T-helper 2 cell (primary cell): ENCODE measurements at places on chromosomes 11 and 22.

- no peak for DNase-seq
Observed at GRCh38 chr11:12380565-12381325, 3.4 kb downstream of the PARVA start.

DNA sequence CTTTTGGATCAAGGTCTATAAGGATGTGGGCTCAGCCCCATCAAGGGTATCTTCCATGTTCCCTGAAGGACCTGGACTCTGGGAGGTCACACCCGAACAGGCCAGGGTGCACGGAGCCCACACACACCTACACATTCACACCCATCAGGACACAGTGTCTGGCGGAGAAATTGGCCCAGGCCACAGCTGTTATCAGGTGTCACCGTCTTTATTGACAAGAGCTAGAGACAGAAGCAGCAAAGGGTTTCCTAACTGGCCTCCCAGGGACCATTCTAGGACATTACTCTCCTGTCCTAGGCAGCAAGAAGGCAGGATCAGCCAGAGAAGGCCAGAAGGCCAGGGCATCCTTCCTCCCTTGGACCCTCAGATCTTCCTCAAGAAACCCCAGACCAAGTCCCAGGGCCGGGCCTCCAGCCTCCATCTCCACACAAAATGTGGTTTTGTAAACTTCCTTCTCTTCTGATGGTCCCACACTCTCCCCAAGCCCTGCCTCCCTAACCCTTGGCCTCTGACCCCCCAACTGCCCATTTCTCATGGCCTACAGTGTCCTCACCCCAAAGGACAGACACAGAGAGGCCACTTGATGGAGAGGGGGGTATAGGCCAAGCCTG is 8.1 kb downstream of the SSTR3 start:
- no peak for DNase-seq

GRCh38 chr11:17605651-17606122 is 58.6 kb downstream of the OTOG start:
- DNase-seq: no peak

DNA sequence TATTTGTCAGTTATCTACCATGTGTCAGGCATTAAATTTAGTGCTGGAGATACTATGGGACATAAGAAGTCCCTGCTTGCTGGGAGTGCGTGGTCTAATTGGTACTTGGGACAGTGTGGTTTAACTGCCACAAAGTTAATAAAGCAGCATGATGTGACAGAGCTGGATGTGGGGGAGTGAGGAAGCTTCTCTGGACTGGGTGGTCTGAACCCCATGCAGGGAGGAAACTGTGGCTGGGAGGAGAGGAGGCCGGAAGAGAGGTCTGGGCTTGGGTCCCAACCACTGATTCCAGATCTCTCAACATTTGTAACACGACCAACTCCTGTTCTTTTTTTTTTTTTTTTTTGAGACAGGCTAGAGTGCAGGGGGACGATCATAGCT is 37.1 kb downstream of the ST3GAL4 start:
- DNase-seq: no peak

GRCh38 chr11:96091476-96091875 is 167.6 kb upstream of the MTMR2 start:
- peak; percentile 15 for DNase-seq

DNA sequence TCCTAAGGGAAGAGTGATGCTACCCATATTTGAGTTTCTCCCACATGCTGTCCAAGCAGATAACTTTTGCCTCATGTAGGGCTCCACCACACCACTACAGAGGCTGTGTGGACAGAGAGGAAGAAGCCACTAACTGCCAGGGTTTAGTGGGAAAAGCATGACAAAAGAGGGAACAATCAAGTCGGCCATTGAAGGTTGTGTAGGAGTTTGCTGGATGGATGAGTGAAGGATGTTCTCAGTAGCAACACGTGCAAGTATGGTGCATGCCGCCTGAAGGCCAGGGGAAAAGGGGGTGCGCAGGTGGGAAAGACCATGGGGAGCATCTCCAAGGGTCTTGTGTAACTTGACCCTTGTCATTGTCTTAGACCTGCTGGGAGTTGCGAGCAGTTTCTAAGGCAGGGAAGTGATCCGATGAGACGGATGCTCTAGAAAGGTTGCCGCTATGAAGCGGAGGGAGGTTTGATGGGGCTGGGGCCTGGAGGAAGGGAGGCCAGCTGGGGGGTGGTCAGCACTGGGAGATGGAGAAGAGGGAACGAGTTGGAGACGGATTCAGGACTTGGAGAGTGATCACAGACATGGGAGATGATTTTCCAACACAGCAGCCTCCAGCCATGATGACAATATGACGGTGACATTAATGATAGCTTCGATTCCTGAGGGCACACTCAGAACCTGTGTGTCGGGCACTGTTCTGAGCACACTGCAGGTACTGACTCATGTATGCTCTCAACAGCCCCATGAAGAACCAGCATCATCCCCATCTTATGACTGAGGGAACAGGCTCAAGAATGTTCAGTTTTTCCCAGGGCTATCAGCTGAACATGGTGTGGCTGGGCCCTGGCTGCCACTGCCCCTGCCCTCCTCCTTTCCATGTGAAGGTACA is 53.7 kb downstream of the CD6 start:
- DNase-seq: no peak

- DNase-seq: no peak
Observed at GRCh38 chr11:98061858-98062257, 958.9 kb upstream of the CNTN5 start.

GRCh38 chr11:8283465-8284230 is 20.0 kb upstream of the LMO1 start:
- DNase-seq: no peak

GRCh38 chr11:119006656-119007055 is 8.7 kb downstream of the CENATAC start:
- DNase-seq: no peak

- DNase-seq: no peak
Observed at GRCh38 chr11:25938952-25939351, 393.0 kb upstream of the ANO3 start.

DNA sequence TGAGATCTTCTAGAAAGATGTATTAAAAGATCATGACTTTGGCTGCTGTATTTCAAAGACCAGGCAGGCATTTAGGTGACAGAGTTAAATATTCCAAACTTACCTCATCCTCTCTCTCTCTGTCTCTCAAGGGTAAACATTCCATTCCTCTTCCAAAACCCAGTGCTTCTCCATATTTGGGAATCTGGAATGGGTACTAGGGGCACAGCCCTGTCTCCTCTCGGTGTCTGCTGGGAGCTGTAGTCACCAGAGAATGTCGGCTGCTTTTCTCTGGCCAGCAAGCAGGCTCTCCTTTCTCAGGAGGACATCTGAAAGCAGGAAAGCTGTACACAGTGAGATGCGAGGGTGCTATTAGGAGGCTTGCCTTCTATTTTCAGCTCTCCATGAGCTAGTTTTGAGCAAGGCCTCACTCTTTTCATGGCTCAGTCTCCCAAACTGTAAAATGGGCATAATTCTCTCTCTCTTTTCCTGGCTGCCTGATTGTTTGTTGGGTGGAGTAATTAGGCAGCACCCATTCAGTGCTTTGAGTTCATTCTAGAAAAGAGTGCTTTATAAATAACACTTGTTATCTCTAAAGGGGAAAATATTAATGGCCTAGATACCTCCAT is 9.3 kb upstream of the PEX26 start:
- DNase-seq: no peak

- peak; percentile 5 for DNase-seq
Observed at GRCh38 chr11:112563808-112564207, 303.1 kb upstream of the PLET1 start.

DNA sequence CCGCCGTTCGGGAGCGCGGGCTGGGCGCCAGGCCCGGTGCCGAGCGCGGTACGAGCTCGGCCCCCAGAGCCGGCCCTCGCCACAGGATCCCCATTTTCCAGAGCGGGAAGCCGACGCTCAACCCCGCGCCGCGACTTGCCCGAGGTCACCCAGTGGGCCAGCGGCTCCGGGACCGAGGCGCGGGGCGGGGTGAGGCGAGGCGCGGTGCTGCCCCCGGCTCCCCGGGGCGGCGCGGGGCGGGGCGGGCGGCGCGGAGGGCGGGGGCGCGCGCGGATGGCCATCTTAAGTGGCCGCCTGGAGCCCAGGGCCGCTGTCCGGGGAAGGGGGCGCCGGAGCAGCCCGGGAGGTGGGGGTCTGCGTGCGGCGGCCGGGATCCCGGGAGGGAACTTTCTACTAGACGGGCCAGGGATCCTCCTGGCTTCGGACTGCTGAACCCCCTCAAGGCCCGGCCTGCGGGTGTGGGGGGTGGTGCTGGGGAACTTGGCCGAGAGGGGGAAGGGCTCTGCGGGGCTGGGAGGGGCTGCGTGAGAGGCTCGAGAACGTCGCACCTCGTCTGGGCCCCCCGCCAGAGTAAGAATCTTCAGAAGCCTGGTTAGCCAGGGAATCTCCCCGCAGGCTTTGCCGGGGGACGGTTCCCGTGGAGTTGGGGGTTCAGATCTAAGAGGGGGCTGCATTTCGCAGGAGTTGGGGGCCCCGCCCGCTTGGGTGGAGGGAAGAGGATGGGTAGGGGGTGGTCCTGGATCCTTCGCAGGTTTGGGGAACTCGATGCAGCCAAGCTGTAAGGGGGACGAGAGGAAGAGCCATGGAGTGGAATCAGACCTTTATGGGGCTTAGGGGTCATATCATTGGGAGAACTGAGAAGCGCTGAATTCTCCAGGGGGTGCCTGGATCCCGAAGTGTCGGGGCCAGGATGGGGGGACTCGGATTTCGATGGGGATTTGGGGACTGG is 678 bp upstream of the INPPL1 start:
- DNase-seq: peak; percentile 77

DNA sequence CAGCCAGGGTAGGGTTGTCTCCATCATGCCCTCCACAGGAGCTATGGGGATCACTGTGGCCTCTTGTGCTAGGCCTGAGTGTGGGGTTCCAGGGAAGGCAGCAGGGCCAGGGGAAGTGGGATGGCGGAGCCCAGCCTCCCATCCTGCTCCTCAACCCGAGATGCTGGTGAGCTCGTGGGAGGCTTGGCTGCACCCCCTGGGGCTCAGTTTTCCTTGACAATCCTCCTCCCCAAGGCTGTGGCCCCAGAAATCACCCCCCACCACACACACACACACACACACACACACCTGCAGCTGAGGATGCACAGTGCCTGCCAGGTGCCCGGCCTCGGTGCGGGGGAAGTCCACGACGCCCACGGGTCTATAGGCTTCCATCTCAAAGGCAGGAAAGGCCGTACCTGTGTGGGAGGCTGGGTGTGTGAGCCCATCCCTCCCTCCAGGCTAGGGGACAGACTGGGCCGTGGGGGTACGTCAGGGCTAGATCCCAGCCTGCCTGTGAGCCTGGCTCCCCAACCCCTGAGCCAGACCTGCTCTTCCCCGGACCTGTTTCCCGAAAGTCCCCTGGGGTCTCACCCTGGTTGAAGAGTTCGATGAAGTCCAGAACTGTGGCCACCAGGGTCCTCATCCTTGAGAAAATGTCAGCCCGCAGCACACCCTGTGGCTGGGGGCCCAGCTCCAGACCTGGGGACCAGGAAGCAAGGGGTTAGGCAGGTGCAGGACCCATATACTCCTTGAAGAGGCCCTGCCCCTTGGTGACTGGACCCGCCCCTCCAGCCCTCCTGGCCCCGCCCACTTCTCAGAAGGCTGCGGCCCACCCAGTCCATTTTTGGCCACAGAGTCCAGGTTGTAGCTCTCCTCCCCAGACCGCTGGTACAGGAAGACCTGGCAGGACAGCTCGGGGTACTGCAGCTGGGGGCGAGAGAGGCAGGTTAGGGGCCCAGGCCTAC is 5.2 kb upstream of the TBX10 start:
- no peak for DNase-seq

DNA sequence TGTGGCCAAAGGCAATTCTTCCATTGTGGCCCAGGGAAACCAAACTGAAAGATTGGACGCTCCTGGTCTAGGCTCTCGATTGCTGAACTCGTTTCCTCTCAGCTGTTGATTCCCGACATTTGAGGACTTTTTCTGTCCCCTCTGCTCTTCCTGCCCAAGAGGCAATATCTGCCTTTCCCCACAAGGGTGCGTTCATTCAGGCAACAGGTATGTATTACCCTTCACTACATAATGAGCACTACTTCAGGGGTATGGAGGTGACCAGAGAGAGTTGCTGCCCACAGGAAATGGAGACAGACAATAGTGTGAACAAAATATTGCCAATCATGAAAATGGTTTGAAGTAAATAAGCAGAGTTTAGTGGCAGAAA is 8.2 kb downstream of the PTH start:
- DNase-seq: no peak

- DNase-seq: no peak
Observed at GRCh38 chr11:114226356-114226755, 69.8 kb upstream of the NNMT start.

DNA sequence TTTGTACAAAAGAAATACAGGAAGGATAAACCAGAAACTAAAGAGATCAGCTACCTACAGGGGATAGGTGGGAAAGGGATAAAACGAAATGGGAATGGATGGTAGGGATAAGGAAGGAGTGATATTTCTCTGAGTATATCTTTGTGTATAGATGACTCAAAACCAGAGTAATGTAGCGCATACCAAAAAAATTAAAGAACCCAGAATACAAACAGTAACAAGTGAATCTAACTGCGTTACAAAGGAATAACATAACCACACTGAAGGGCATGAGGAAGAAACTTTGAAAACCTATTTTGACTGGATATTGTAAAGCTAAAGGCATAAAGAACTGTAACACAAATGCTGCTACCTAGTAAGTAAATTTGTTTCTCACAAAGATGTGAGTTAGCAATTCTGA is 37.9 kb downstream of the MAPK1 start:
- DNase-seq: no peak

DNA sequence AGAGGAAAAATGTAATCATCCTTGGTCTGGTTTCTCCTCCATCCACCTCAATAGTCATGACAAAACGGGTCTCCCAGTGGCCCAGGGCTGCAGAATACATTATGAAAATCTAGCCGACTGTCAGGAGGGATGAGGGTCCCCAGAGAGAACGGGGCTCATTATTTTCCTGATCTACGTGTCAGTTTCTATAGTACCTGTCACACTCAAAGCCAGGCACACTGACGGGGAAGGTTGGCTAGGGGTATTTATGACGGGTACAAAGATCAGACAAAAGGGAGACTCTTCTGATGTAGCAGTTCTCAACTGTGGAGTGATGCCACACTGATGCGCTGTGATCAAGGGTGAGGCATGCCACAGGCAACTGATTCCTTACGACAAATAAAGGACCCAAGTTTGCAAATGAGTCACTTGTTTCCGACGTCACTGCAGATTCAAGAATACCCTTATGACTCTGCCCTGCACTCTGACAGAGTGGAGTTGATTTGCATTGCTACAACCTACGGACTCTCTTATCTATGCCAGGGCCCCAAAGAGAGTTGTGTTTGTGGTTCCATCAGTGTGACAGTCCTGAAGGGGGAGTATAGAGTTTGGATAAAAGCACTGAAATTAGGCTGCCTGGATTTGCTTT is 188.2 kb upstream of the TBCEL start:
- DNase-seq: peak; percentile 91

- no peak for DNase-seq
Observed at GRCh38 chr11:121983901-121984300, 132.1 kb downstream of the BLID start.
